ENCODE measurements at places on chromosomes 6 and 20.
A peak's percentile ranks its signal among the peaks of the same experiment; 100 is the strongest.

- DNase-seq = peak; percentile 12
These were observed 300.7 kb downstream of the TENT5A start for GRCh38 chr6:81451787-81452186.

- DNase-seq = no peak
These were observed 52.8 kb downstream of the RIPOR2 start for GRCh38 chr6:24882835-24883555.

DNA sequence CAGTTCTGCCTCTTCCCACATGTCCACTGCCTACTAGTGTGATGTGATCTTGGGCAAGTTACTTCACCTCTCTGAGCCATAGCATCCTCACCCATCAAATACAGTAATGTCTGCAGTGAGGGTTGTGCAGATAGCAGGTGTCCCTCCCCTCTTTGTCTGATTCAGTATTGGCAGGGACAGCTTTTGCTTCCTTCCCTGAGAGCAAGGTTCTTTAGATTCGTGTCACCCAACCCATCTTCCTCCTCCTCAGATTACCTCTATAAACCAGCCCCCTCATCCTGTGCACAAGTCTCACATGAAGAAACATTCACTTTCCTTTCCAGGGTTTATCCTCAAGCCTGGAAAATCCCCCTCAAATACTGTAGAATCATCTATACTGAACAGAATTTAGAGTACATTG lies 15.4 kb downstream of the ACTR5 start:
- DNase-seq = no peak

DNA sequence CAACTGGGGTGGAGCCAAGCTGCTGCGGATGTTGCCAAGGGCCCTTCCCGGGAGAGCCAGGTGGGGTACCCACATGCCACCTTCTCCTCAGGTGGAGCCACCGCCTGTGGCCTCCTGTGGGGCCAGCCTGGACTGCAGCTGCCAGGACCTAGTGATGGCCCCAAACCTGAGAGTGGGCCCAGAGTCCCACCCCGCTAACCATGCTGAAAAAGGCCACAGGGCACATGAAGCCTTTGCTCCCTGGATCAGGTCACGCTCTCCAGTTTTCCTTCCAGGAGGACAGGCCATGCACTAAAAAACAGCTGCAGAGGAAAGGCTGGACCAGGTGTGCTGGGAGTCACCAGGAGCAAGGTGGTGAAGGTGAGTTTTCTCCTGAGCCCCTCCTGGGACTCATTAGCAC lies 73.9 kb upstream of the SLC22A16 start:
- DNase-seq = no peak

GRCh38 chr6:4581468-4582385 lies 194.5 kb upstream of the CDYL start:
- DNase-seq = no peak

DNA sequence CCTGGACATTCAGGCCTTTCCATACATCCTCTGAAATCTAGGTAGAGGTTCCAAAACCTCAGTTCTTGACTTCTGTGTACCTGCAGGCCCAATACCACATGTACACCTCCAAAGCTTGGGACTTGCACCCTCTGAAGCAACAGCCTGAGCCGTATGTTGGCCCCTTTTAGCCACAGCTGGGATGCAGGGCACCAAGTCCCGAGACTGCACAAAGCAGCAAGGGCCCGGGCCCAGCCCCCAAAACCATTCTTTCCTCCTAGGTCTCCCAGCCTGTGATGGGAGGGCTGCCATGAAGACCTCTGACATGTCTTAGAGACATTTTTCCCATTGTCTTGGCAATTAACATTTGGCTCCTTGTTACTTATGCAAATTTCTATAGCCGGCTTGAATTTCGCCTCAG lies 107.4 kb upstream of the FRMD1 start:
- no peak for DNase-seq

DNA sequence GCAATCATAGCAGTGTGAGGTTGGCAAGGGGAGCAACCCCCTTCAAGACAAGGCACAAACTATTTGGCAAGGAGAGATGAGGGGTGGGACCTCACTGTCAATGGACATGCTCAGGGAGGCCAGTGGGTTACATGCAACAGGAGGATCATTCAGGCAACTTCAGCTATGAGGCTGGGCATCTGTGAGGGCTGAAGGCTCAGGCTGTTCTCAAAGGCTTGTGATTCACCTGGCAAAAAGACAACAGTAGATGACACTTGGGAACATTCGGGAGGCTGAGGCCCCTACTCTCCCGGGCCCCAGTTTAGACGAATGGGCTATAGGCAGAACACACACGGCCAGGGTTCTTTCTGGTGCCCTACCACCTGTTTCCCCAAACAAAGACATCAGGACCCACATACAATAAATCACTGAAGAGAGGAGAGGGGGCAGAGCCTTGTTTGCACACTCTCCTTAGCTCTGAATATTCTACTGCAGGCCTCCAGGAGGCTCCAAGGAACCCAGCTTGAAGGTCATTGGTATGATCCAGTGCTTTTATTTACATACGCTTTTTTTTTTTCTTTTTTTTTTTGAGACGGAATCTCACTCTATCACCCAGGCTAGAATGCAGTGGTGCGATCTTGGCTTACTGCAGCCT lies 7.9 kb downstream of the TUBB start:
- no peak for DNase-seq

GRCh38 chr6:108942556-108943492 lies 94.6 kb downstream of the ARMC2 start:
- DNase-seq = no peak

GRCh38 chr6:22884456-22884855 lies 315.1 kb downstream of the HDGFL1 start:
- DNase-seq = no peak

DNA sequence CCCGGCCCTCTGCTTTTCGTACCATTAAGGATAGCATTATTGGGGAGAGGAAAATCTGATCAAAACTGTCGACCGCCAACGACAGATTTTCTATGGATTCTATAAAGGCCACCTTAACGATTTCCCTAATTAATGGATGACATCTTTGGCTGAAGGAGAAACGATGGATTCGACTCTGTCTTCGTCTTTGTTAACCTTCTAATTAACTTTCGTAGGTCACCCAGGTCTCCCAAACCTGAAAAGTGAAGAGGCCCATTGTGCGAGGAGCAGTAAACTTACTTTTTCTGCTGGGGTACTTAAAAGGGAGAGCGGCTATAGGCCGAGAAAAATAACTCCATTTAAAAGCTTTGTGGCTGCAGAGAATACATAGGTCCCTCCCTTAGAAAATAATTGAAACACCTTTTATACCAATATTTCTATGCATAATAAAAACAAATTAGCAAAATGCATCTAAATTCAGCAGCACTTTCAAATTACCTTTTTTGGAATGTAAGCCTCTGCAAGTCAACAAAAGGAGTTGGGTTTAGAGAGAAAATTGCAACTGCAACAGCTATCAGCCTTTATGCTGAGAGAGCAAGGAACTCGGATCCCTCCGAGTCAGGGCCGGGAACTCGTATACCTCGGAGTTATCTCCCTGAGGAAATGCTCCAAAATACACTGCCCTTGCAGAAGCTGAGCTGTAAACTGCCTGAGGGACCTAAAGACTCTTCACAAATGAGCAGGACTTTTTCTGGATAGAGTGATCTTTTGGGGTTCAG lies 31.4 kb upstream of the NR2E1 start:
- no peak for DNase-seq

- DNase-seq = no peak
These were observed 17.5 kb upstream of the SYNCRIP start for GRCh38 chr6:85660181-85660611.

GRCh38 chr6:16055852-16056251 lies 73.0 kb upstream of the MYLIP start:
- DNase-seq = no peak

DNA sequence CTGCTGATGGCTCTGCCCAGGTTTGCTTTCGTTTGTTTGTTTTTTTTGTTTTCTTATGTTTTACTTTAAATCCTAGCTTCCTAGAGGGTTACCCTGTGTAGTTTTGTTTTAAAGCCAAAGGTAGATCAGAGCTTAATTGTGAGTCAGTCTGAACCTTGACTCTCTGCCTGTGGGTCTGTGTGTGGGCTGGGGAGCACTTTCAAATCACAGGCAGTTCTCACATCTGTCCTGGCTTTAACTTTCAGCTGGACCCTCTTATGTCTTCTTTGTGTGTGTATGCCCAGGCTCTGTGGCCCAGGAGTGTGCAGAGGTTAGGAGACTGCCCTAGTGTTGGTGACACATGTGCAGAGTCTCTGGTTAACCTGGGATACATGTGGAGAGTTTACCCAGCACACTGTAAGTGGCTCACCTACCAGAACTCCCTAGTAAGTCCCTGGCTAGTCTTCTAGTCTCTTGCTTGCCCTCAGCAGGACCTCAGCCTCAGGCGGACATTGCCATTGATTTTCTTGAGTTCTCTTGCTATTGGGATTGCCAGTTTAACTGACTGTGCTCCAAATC lies 19.0 kb downstream of the HIVEP1 start:
- no peak for DNase-seq

- peak; percentile 38 for DNase-seq
These were observed 348.0 kb upstream of the JARID2 start for GRCh38 chr6:14897831-14898230.

GRCh38 chr6:3368685-3369084 lies 88.2 kb downstream of the SLC22A23 start:
- no peak for DNase-seq

- DNase-seq = no peak
These were observed 52.7 kb downstream of the TPBG start for GRCh38 chr6:82416346-82416745.

Measured in GM13976 (cell line).